ENCODE measurements at places on chromosomes 12 and 14.

DNA sequence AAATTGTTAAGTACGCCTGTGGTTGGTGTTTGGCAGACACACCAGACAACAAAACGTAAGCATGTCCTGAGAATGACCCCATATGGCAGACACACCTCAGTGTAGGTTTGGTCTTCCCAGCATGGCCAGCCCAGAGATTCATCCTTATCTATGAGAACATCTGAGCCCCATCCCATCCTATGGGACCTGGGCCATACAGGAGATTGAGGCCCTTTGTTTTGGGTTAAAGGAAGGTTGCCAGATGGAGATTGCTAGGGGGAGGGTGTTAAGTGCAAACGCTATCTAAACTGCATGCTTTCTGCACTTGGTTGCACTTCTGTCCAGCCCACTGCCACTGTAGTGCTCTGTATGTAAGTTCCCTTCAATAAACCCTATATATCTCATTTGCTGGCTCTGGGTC lies 4.1 kb upstream of the PCNX4 start:
- no peak for DNase-seq

GRCh38 chr12:129776977-129777667 lies 126.7 kb downstream of the TMEM132D start:
- DNase-seq = no peak

DNA sequence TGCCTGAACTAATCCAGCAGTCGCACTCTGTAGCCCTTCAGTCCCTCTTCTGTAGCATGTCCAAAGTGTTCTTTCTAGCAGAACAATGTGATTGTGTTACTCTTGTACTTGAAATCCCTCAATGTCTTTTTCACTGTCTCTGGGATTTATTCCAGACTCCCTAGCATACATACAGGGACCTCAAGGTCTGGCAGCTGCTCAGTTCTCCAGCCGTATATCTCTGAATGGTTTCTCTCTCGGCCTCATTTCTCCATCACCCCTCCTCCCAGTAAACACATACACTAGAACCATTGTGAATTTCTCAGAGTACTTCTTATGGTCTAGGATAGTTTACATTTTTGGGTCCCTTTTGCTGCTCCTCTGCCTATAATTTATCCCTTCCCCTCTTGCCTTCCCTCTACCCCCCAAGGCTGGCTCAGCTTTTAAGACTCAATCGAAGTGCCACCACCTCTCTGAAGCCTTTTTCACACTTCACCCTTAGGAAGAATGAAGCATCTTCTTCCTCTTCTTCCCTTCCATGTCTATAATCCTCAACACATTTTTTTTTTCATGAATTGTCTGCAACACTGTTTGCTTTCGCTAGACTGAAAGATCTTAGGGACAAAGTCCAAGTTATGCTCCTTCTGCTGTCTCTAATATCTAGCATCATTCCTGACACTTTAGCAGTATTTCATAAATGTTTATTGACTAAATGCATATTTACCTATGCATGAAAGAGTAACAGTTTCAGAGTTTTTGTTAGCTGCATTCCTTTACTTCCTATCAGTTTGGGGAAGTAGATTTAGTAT lies 446.1 kb downstream of the ZFP36L1 start:
- DNase-seq = no peak

DNA sequence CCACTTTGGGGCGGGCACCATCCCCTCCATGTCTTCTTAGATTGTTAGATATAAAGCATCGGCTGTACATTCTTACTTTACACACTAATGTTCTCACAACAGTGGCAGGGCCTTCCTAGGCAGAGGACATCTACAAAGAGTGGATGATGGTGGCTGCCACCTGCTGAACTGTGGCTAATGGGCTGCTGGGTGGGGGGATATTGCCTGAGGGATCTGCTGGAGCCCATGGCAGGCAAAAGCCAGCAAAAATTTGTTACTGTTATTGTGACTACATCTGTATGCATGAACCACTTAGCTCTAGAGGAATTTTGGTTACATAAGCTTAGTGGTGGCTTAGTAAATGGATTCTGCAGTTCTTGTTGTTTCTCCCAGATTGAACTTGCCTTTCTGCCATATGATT lies 52.6 kb downstream of the DIP2B start:
- no peak for DNase-seq

GRCh38 chr12:122753319-122753650 lies 661 bp downstream of the DENR start:
- DNase-seq = no peak

- DNase-seq = no peak
Observed at GRCh38 chr12:49554266-49554665, 13.7 kb downstream of the MCRS1 start.

DNA sequence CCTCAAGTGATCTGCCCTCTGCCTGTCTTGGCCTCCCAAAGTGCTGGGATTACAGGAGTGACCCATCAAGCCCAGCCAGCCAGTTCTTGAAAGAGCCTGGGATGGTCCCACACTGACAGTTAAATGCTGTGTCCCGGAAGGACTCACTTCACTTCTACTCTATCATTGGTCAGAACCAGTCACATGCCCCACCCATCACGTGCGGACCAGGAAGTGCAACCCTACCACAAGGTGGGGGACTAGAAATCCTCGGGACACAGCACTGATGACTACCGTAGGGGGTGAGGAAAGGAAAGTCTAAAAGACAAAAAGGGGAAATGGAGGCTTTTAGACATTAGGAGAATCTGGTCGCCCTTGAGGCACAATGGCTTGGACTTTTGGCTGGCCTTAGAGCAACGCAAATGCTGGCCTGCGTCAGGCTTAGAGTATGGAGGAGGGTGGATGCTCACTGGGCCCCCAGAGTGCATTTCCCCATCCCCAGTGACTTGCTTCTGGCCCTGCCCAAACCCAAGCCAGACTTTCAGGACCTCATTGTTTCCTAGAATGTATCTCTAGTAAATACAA lies 207.7 kb downstream of the TTC8 start:
- no peak for DNase-seq

DNA sequence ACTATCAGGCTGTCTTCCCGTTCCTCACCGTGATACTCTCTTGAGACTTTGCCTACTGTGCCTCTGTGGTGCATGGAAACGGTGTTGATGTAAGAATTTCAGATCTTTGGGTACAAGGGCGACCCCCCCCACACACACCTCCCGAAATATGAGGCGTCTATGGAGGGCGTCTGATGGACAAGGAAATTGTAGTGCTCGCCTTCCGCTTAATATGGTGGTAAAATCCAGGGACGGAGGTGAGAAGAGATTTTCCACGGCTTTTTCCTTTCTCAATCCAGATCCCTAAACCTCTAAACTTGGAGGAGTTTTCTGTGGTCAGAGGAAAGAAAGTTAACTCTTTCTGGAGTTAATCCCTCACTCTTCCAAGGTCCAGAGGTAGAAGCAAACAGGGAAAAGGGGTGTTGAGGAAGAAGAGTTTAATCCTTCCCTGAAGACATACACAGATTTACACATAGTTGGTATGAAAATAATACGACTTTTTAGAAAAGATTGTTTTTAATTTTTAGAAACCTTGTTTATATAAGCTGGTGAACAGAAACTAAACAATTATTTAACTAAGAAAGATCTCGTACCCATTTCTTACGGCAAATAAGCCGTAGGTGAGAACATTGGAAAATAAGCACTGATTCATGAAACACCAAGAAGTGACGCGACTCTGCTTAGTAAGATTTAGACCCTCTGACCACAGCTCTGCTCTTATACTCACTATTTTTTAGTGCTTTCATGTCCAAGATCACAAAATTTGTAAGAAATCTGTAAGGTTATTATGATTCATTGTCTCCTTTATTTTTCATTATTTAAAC lies 23.1 kb upstream of the RNASE12 start:
- DNase-seq = no peak

DNA sequence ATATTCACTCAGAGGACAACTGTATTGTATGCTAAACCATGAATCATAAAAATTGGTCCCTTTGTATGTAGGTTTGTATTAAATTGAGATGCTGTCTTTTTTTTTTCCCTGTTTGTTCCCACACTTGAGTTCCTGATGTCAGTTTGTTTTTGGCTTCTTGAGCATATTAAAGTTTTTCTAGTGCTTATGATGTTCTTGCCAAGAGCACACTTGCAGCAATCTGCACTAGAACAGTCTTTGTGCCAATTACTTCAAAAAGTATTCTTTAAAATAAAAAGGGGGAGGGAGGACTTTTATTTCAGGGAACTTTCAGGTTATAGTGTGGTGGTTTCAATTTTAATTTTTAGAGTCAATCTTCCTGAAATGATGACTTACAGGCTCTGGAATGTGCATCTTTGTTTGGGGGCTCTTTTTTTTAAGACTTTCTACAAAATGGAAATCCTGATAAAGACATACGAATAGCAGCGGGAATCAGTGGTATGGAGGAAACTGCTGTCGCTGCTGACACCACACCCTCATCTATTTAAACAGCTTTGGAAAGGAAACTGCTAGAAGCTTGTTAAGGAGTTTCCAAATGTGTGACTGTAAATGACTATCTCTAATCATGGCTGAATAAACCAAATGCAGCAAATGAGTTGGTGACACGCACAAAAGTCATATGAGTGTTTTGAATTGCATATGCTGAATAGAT lies 188.6 kb downstream of the EGLN3 start:
- no peak for DNase-seq

DNA sequence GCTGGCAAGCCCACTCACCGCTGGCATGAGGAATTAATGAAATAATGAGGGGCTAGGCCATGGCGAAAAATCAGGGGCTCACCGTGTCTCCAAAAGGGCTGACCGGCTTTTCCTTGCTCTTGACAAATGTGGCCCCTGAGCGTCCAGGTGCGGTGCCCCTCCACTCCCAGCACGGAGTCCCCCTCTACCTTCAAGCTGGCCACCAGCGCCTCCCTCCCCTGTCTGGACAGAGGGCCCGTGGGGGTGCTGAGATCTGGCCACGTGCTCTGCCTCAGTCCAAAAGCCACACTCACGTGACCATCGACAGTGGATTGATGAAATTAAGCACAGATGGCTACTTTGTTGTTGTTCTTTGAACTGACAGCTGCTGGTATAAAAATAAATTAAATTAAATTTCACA lies 78.8 kb upstream of the BCL11B start:
- no peak for DNase-seq

DNA sequence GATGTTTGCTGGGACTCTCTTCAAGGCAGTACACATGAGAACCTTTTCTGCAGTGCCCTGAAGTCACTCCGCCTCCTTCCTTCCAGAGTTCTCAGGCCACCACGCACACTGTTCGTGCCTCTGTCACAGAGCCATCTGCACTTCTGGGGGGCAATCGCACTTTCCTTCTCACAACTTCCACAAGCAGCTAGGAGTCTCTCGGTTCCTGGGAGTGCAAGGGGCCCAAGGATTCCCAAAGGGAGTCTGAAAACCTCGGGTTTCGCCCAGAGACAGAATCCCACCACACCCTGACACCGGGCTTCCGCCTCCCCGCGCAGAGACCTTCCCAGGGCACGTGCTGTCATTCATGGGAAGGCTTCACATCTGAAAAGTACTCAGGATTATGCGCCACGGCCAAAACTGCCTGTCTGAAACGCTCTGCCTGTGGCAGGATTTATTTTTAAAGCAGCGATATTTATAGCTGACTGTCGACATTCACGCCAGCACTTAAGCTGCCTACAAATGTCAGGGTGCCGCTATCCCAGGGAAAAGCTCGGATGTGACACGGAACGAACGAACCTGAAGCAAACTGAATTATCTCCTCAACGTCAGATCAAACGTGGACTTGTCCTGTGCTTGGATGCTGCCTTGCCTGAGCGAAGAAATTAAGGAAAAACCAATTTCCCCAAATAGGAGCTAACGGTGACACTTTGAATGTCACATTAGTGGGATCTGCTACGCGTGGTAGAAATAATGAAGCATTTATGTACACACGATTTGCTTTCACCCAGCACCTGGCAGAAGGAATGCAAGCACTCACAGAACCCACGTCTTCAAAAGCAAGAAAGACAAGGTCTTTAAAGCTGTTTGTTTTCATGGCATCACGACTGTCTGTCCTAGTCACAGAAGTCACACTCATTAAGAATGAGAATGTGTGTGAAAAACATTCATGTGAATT lies 154.0 kb downstream of the PIWIL1 start:
- no peak for DNase-seq

DNA sequence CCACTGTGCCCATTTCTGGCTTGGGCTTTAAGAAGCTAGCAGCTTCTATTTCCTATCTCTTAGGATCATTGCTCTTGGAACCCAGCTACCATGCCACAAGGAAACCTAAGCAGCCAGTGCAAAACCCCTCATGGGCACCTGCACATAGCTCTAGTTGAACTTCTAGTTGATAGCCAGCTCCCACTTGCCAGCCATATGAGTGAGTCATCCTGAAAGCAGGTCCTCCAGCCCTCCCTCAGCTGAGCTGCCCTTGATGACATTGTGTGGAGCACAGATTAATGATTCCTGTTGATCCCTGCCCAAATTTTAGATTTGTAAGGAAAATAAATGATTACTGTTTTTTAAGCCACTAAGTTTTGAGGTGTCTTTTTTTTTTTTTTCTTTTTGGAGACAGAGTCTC lies 234.2 kb upstream of the FBXO33 start:
- DNase-seq = no peak

GRCh38 chr12:15350643-15351042 lies 28.3 kb downstream of the PTPRO start:
- DNase-seq = no peak

GRCh38 chr14:102957222-102957621 lies 34.8 kb downstream of the AMN start:
- no peak for DNase-seq

DNA sequence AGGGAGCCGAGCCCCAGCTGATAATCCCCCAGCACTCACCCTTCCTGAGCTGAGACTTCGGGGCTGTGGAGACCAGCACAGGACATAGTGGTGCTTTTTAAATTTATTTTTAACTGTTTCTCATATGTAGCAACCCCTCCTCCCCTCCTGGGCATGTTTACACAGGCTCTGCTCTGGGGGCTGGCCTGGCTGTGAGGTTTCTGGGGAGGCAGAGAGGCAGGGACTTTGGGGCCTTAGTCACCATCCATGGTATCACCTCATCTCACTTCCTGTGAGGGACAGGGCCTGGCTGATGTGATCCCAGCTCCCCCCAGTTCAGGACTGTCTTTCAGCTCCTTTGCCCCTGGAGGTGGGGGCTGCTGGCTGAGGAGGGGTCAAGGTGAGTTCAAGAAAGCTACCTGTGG lies 20.4 kb downstream of the VASH1 start:
- DNase-seq = no peak

- no peak for DNase-seq
Observed at GRCh38 chr12:132617822-132618682, 524 bp upstream of the P2RX2 start.

GRCh38 chr14:39984323-39984722 lies 552.1 kb upstream of the FBXO33 start:
- DNase-seq = no peak

DNA sequence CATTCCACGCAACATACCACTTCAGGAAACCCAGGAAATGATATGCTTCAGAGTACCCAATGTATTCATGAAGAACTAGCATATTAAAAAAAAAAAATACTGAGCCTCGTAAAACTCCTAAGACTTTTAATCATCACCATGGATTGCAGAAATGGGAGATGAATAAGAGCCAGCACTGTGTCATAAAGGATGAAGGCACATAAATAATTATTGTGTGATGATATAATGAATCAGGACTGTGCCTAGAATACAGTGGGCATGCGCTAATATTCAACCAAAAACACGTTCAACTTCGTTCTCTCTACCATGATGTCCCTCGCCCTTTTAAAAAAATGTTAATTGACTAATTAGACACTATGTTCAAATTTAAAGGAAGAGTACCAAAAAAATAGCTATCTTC lies 68.7 kb downstream of the CIT start:
- no peak for DNase-seq

GRCh38 chr12:106774808-106775524 lies 484 bp downstream of the RIC8B start:
- DNase-seq = no peak

- peak; percentile 94 for DNase-seq
Observed at GRCh38 chr14:61145034-61145902, 135.9 kb downstream of the TMEM30B start.

Measured in AG04449 (cell line).